NCI-H510A treated with DMSO at 0.1 percent for 48 hours (cell line): ENCODE measurements at places on chromosomes 5 and 9.

- no peak for DNase-seq
These were observed 1055.9 kb downstream of the CDH18 start for GRCh38 chr5:18932081-18932480.

GRCh38 chr5:98334946-98335345 is 438.5 kb upstream of the RGMB start:
- no peak for DNase-seq

- no peak for DNase-seq
These were observed 200.7 kb downstream of the AOPEP start for GRCh38 chr9:94927048-94927761.

DNA sequence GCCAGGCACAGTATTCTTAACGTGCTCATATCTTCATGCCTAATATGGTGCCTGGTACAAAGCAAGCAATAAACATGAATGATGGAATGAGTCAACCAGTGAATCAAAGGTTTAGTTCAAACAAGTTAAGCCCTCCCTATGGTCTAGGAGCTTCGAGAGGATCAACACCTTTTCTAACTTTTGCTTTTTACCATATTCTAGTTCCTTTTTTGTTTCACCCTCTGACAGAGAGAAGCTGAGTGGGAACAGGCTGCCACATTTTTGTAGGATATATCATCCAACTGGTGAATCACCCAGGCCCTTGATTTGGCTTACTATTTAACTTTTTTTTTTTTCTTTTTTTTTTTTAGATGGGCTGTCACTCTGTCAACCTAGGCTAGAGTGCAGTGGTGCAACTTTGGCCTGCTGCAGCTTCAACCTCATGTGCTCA is 39.3 kb upstream of the TNC start:
- DNase-seq = no peak

- DNase-seq = no peak
These were observed 9.0 kb downstream of the MTREX start for GRCh38 chr5:55316837-55317236.

DNA sequence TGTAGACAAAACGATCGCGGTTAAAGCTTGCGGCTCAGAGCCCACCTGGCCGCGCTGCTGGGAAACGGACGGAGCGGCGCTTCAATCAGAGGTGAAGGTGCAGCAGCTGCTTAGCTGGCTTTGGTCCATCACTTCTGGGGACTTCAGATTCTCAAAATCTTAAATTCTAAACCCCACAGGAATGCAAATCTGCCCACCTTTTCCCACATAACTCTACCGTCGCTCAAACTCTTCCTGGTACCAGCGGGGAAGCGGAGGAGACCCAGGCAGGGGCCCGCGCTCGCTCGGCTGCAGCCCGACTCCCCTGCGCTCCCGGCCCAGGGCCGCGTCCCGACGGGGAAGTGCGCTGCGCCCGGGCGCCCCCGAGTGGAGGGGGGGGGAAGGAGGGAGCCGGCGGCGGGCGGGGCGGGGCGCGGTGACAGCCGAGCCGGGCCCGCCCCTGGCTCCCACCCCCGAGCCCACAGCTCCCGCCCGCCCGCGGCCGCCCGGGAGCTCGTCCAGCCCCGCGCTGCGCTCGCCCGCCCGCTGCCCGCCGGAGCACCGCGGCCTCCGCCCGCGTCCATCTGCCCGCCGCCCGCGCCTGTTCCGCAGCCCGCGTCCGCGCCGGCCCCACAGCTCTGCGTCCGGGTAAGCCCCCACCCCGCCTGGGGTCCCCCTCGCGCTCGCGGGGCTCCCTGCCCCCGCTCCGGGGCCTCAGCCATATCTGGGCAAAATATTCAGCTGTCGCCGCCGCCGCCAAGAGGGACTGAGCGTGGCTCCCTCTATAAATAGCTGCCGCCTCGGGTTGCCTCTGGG is at the start of gene TMOD1:
TMOD1 (plus strand) TSS at position 490 of the 795 bp plus-strand sequence. CDS start 22,523 bp downstream, outside the sequence.
- peak; percentile 83 for DNase-seq

- no peak for DNase-seq
These were observed 91.0 kb downstream of the SNX18 start for GRCh38 chr5:54608423-54609085.

DNA sequence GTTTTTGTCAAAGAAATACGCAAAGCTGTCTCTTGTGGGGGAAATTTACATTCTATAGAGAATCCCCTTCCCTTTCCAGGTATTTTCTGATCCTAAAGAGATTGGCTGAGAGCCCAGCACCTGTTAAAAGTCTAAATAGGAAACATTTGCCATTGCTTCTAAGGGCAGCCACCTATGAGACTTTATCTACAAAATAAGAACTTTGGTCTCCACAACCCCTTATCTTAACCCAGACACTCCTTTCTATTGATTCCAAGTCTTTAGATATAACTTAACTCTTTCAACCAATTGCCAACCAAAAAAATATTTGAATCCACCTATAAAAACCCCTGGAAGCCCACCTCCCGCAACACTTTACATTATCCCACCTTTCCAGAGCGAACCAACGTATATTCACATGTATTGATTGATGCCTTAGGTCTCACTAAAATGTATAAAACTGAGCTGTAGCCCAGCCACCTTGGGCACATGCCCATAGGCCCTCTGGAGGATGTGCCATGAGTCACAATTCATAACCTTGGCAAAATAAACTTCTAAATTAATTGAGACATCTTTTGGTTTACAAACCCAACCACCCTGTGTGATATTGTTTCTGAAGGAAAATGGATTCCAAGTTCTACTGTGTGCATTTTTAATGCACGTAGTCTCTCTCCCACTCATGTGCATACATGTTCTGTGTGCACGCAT is 211.4 kb downstream of the GAS1 start:
- DNase-seq = no peak

- no peak for DNase-seq
These were observed 408.3 kb downstream of the ENC1 start for GRCh38 chr5:74232276-74232675.

- DNase-seq = no peak
These were observed 49.3 kb downstream of the F2R start for GRCh38 chr5:76765249-76765648.

DNA sequence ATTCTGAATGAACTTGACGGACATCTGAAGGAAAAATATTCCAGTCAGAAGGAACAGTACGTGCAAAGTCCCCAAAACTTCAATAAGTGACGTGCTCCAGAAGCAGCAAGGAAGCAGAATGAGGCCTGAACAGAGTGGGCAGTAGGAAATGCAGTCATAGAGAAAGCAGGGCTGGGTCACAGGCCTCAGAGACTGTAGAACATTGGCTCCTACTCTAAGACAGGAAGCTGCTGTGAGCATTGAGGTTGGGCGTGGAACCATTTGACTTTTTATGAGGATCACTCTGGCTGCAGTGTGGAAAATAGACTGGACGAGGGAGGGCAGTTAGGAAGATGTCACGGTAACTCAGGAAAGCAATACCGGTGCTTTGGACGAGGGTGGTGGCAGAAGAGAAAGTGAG is 64.0 kb downstream of the DOCK8 start:
- DNase-seq = no peak

DNA sequence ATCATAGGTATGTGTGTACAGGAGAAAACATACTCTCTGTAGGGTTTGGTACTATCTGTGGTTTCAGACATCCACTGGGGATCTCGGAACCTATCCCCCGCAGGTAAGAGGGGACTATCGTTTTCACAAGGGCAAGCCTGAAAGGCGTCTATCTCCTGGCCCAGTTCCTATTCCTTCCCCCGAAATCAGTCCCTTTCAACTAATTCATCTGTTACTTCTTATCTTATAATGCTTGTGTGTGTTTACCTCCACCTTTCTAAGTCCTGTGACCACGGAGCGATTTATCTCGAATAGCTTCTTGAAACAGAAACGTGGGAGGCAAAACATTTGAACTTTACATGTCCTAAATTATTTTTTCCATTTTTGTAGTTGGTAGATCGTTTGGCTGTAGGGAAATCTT is 11.4 kb downstream of the ABO start:
- DNase-seq = no peak

DNA sequence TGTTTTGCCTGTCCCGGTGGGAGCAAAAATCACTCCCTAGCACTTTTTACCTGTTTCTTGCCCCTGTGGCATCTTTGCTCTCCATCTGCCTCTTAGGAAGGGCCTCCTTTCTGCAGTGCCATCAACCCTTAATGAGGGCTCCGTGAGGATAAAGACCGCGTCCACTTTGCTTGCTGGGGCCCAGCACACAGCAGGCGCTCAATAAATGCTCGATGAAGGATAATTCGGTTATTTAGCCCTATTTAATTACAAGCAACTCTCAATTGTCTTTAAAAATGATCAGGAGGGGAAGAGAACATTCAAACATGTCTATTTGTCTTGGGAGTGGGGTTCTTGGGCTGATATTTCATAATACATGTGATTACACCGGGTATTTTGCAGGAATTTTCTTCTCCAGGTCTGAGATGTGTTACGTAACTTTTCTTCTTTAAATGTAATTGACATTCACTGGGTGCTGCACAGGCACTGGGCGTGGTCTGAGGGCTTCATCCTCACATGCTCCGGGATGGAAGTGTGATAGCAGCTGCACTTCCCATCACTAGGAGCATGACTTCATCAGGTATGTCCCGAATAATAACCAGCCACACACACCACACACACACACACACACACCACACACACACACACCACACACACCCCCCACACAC is 19.8 kb upstream of the NTNG2 start:
- peak; percentile 33 for DNase-seq

DNA sequence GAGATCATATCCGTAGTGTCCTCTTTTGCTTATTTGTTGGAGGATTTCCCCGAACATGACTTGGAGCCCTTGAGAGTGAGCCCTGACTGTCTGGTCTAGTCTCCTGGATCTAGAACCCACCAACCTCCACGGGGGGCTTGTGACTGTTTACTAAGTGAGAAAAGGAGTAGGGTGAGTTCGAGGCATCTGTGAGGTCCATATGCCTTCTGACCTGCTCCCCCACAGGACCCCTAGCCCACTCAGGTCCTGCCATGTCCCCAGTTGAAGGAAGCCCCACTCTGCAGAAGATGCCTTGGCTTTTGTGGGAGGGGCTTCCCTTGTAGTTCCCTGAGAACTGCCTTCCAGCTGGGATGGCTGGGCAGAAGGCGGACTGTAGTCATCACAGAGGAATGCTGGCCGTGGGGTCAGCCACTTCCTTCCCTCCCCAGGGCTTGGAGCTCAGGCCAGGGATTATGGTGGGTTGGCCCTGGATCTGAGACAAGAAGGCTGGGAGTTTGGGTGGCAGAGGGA is 7.0 kb upstream of the IRF1 start:
- no peak for DNase-seq

GRCh38 chr9:81827616-81828296 is 100.5 kb upstream of the SPATA31D4 start:
- DNase-seq = no peak

GRCh38 chr5:159713254-159713653 is 203.0 kb upstream of the ADRA1B start:
- no peak for DNase-seq

GRCh38 chr5:138647794-138648410 is 72.7 kb upstream of the HSPA9 start:
- no peak for DNase-seq

- DNase-seq = peak; percentile 16
These were observed 281.1 kb upstream of the ANKRD55 start for GRCh38 chr5:56514245-56514644.

GRCh38 chr9:84903963-84904362 is 234.4 kb downstream of the NTRK2 start:
- DNase-seq = no peak

DNA sequence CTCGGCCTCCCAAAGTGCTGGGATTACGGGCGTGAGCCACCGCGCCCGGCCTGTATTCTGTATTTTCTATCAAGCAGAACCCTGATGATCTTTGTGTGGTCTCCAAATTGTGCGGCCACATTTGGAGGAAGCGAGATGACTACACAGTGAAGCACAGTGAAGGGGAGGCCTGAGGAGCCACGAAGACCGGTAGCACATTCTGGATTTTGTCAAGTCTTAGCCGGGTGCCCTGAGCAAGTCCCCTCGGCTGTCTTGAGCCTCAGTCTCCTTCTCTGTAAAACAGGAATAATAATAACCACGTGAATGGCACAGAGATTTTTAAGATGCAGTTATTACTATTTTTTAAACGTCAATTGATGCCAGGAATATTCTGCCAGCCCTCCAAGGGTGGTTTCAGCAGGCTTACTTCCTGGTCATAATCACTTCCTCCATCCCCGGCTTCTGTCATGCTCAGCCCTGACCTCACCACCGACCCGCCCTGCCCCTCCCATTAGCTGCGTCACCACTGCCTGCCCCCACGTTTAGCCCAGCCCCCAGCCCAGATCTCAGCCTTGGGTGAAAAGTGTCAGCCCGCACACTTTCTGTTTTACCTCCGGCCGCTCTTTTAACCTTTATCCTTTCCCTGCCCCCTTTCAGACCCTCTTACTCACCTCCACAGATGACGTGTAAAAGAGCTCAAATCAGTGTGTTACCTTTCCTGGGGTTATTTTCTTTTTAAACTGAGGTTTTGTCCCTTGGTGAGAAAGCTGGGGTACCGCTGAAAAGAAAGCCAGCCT is 27.0 kb upstream of the ERGIC1 start:
- no peak for DNase-seq

DNA sequence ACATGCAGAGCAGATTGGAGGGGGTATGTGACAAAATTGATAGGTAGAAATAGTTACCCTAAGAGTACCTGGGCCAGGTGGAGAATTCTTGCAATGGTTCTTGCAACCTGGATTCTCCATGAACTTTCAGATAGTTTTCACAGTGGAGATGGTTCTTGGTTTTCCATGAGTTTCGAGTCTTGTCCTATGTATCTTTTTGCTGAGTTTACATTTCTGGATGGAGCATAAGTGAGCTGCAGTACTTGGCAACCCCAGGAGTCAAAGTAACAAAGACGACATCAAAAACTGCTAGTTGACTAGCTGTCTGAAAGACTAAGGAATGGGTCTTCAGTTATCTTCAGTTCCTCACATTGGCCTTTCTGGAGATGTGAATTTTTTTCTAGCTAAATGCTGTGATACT is 196.6 kb upstream of the RAD23B start:
- no peak for DNase-seq

GRCh38 chr5:3056866-3057265 is 305.4 kb upstream of the IRX2 start:
- no peak for DNase-seq

- no peak for DNase-seq
These were observed 66.4 kb downstream of the CMYA5 start for GRCh38 chr5:79756076-79756475.

GRCh38 chr5:146474065-146474464 is 26.9 kb downstream of the TCERG1 start:
- DNase-seq = no peak

DNA sequence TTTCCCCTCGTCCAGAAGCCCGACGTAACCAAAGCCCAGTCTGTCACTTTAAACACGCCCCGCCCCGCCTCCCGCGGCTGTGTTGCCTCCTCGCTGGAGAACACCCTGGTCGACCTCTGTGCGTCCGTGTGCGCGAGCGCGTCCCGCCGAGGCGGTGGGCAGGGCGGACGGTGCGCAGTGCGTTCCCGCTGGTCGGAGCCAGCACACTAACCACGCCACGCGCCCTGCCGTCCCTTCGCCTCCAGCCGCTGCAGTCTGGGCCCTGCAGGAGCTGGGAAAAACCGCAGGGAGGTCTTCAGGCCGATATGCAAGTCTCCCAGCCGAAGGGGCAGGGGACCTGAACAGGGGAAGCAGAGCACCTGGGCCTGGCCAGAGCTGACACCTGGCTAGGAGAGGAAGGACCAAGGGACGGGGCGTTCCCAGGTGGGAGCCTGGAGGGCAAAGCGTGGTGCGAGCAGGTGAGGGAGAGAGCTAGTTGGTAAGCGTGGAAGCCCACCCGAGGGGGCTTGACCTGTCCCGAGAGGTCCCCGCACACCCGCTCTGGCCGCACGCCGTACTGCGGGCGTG is 1.3 kb upstream of the PHPT1 start:
- DNase-seq = peak; percentile 85
